Stimulated activated CD8-positive, alpha-beta memory T cell treated with anti-CD3 and anti-CD28 coated beads, Interleukin-7, amount 100 ng/mL, for 24 hours (primary cell): ENCODE measurements at places on chromosomes 12 and 14.

GRCh38 chr14:100388103-100389054, 65.2 kb downstream of the SLC25A47 start:
- no peak for DNase-seq

GRCh38 chr14:100670017-100670752, 56.5 kb upstream of the DLK1 start:
- DNase-seq, result no peak

- DNase-seq, result no peak
Observed at GRCh38 chr12:75658901-75659823, 147.8 kb upstream of the KRR1 start.

DNA sequence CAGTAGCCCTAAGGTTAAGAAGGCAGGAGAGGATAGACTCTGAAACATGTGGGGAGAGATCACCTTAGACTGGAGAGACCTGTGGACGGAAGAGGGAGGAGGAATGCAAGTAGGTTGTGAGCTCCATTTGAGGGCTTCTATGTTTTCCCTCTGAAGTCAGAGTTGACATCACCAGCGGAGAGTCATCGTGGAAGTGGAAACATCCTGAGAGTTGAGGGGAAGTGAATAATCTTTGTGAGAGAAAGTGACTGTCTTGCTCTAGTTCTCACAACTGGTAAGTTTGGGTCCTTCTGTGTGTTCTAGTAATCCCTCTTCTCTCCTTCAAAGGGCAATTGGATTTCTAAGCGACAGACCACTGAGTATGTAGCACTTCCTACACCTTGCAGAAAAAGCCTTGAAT, 103.6 kb upstream of the CCND2 start:
- DNase-seq, result no peak
